Upper lobe of left lung (tissue), 6 donors: ENCODE measurements at places on chromosomes 2 and 18. TPM values are rescaled to one million over a fixed set of nuclear protein-coding genes. Genes with fewer than 3 reads are reported as not detected.

TRIM54 gene
- 0.49 TPM for total RNA-seq

SULT1C4 gene
- 4.3 TPM for total RNA-seq

ARMC9 gene
- 58.4 TPM for total RNA-seq

NAT8 gene
- total RNA-seq: not detected

SLC11A1 gene
- 145 TPM for total RNA-seq

LHCGR gene
- total RNA-seq: not detected

FSHR gene
- not detected for total RNA-seq

C2orf80 gene
- total RNA-seq: not detected

KCNG3 gene
- total RNA-seq: 1.9 TPM

NETO1 gene
- total RNA-seq: not detected

APOB gene
- total RNA-seq: under 0.01 TPM

HOXD12 gene
- total RNA-seq: not detected

SFT2D3 gene
- total RNA-seq: 11.6 TPM

EPG5 gene
- 35.5 TPM for total RNA-seq

ALPP gene
- total RNA-seq: 11.5 TPM

SCN9A gene
- 9.3 TPM for total RNA-seq

KIF1A gene
- total RNA-seq: not detected

GALR1 gene
- total RNA-seq: not detected

IL1R2 gene
- total RNA-seq: 46.7 TPM

SERTAD2 gene
- 19.3 TPM for total RNA-seq

RESP18 gene
- total RNA-seq: not detected

RAB12 gene
- total RNA-seq: 88.6 TPM

ST8SIA3 gene
- not detected for total RNA-seq

TEX44 gene
- not detected for total RNA-seq

CCL20 gene
- total RNA-seq: 0.66 TPM
